Cerebellar nuclear complex (tissue), 1 donor: ENCODE measurements at places on chromosomes 4 and X.

DNA sequence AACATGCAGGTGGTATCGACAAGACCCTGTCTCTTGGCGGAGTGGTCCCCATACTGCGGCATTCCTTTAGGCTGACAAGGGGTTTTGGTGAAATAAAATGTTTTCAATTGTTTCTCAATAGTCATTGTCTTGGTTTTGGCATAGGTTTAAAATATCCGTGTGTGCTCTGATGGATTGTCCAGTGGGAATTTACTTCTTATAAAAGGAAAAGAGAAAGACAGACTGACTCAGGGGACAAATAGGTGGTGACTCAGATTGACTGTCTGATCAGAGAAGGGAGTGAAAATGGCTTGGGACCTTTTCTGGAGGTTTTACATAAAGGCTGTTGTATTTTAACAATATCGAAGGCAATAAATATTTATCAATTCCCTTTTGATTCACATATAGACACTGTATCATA, 129.8 kb downstream of the SORBS2 start:
- no peak for DNase-seq

DNA sequence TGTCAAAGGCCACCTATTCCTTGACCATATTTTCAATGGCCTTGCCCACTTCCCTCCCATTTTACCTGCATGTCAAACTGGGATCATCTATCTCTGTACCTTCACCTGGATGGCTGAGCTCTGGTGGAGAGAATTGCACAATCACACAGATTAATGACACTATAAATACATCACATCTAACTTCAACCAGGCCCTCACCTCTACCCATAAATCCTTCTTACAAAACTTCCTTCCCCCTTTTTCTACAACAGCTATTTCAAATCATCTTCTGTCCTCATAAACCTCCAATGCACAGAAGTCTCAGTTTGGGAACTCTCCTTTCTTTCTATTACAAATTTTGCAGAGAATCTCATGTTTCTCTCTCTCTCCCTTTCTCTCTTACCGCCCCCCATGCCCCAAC, 9.2 kb downstream of the PALLD start:
- DNase-seq: no peak

GRCh38 chr4:153385784-153386183, 41.3 kb downstream of the MND1 start:
- DNase-seq: no peak

DNA sequence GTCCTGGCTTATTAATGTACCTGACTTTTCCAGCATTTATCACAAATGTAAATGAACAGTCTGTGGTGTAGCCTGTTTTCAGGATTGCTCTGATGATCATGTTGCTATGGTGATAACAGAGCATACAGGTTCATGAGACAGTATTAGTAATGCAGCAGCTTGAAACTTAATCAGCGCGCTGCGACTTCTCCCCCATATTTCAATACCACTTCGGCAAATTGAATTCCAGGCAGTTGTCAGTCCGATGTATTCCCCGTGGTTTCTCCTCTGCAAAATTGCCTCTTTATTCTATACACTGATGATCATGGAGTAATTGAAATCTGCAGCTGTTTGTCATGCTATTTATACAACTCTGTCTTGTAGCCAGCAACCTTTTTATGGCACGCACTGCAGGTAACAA, 239.3 kb downstream of the C4orf33 start:
- no peak for DNase-seq

DNA sequence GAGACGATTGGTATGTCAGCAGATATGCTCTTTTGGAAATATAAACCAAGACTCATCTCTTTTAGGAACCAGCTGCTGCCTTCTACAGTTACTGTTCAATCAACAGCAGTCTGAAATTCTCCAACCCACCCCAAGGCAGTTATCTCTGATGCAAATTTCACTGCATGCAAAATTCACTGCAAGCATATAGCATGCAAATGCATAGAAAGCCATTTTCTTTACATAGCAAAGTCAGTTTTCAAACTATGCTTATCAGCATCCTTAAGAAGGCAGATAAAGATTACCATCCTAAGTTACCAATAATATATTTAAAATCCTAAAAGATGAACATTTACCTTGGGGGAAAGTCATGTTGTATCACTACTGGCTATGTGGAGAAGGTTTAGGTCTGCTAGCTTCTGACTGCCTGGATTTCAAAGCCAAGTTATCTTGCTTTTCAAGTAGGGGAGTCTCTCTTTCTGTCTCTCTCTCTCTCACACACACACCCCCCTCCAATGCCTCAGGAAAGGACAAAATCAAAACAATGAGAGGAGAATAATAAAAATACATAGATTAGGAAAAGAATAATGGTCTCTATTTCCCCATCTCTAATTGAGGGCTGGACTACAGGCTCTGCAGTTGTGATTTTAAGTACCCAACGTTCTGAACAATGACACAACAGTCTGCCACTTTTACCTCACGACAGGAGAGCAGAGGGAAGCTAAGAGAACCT, 1.5 kb downstream of the NMU start:
- no peak for DNase-seq

- peak; percentile 31 for DNase-seq
These were observed 292.0 kb downstream of the CCSER1 start for GRCh38 chr4:90419124-90419711.

- DNase-seq: no peak
These were observed 82.1 kb downstream of the NHSL2 start for GRCh38 chrX:71992711-71993110.

DNA sequence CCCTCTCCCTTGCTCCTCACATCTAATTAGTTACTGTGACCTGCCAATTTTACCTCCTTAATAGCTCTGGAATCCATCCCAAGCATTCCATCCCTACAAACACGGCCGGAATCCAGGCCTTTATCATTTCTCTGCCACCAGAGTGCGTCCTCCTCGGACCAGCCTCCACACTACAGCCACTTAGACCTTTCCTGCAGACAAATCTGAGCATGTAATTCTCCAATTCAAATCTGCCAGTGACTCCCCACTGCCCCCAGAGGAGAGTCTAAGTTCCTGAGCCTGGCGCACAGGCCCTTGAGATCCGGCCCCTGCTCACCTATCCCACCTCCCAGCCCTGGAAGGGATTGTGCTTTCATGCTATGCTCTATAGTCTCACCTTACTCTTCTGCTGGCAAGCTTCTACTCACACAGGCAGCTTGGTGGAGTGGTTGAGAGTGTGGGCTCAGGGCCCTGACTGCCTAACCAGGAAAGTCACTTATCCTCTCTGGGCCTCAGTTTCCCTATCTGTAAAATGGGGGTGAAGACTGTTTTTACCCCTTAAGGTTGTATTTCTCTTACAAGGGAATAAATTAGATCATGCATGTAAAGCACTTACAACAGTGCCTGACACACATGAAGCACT, 31.2 kb downstream of the PJA1 start:
- no peak for DNase-seq

- DNase-seq: no peak
These were observed 131.4 kb downstream of the PTTG2 start for GRCh38 chr4:38091636-38092035.

GRCh38 chrX:40145001-40145922, 47.5 kb upstream of the BCOR start:
- no peak for DNase-seq

GRCh38 chrX:133918361-133918771, 67.0 kb downstream of the GPC3 start:
- DNase-seq: no peak

DNA sequence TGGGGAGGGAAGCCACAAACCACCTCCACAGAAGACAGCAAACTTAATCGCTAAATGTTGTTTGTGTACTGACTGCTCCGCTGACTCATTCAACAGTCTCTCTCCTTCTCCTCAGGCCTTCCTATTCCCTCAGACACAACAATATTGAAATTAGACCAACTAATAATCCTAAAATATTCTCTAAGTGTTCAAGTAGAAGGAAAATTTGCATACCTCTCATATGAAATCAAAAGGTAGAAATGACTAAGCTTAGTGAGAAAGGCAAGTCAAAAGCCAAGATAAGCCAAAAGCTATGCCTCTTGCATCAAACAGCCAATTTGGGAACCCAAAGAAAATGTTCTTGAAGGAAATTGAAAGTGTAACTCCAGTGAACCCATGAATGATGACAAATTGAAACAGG, 75.7 kb upstream of the ARHGAP24 start:
- no peak for DNase-seq

GRCh38 chrX:133983974-133984845, 1.2 kb downstream of the GPC3 start:
- DNase-seq: no peak

- DNase-seq: no peak
These were observed 49.4 kb upstream of the PRR32 start for GRCh38 chrX:126770179-126770578.

GRCh38 chr4:22268350-22269025, 247.4 kb downstream of the ADGRA3 start:
- no peak for DNase-seq

GRCh38 chr4:3527101-3527913, 4.9 kb downstream of the LRPAP1 start:
- DNase-seq: no peak

GRCh38 chr4:55215087-55215486, 89.7 kb upstream of the KDR start:
- no peak for DNase-seq

DNA sequence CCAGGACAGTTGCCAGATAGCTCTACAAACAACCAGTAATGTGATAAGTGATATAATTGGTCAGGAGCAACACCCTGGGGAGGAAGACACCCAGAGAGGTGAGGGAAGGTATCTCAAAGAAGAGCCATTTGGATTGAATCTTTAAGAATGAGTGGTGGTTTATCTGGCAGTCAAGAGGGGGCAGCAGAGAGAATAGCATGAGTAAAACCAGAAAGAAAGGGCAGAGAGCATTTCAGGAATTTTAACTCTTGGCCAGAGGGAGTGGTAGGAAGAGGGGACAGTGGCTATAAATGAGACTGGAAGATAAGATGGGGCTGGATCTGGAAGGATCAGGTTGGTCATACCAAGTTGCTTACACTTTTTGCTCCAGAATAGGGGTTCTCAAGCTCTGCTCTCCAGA, 5.9 kb upstream of the SEPTIN6 start:
- no peak for DNase-seq

DNA sequence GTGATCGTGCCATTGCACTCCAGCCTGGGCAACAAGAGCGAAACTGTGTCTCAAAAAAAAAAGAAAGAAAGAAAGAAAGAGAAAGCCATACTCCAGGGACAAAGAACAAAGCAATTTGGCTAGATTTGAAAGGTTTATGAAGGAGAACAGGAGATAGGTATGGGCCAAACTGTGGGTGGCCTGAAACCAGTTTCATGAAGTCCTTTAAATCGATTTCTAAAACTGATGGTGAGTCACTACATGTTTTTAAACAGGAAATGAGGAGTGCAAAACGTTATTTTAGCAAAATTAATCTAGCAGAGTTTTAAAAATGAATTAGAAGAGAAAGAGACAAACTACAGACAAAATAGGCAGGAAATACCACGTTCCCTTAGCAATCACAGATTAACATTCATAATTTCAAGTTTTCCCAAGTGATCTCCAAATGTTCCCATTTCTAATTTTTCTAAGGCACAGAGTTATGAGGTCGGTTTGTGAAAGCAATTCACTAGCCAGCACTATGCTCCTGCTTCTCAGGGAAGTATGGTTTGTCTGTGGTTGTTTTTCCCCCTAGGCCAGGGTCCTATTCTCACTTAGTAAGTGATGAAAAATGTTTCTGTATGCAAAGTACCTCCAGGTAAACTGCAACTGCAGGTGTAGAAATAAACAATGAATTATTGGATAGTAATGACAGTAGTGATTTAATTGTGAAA, 190.6 kb downstream of the PPP3CA start:
- DNase-seq: no peak

DNA sequence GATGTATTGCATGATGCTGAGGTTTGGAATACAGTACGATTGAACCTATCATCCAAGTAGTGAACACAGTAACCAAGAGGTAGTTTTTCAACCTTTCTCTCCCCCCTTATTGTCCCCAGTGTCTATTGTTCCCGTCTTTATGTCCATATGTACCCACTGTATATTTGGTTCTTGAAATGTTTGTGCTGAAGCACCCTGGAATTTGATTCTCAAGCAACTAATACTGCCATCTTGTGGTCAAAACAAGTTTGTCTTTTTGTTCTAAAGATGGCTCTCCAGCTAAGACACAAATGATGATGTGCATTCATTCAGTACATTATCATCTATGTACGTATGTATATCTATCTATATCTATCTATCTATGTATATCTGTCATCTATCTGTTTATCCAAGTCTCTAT, 33.5 kb upstream of the DCX start:
- no peak for DNase-seq

GRCh38 chrX:130261296-130261893, 7.3 kb downstream of the ZNF280C start:
- no peak for DNase-seq

DNA sequence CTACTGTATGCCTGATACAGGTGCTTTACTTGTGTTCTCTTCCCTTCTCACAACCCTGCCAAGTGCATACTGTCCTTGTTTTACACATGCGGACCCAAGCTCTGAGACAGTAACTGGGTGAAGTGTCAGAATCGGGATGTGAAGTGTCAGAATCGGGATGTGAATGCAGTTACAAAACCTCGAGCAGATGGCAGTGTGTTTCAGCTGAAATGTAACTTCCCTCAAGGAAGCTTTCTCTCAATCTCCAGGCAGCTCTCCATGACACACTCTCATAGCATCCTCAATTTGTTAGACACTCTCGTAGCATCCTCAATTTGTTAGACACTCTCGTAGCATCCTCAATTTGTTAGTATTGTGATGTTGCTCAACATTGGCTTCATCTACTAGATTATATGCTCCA, 1.1 kb upstream of the HPSE start:
- no peak for DNase-seq

DNA sequence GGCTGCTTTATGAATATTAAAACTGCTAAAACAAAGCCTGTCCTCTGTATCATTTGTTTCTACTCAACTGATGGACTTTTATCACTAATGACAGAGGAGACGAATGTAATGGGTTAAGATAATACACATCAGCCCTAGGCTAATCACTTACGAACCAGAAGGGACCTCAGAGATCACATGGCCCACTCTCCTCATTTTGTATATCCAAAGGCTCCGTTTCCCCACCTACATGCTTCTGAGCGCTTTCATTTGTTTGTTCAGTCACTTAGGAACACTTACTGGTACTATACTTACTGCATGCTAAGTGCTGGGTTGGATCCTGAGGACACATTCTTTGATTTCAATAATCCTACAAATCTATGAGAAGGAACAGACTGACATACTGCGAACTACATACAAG, 169.3 kb downstream of the CEP135 start:
- no peak for DNase-seq

GRCh38 chrX:152165033-152165743, 26.8 kb upstream of the MAGEA10 start:
- no peak for DNase-seq

GRCh38 chrX:41599507-41599906, 89.3 kb upstream of the GPR34 start:
- DNase-seq: no peak

GRCh38 chr4:153929675-153930074, 140.8 kb upstream of the SFRP2 start:
- DNase-seq: no peak

DNA sequence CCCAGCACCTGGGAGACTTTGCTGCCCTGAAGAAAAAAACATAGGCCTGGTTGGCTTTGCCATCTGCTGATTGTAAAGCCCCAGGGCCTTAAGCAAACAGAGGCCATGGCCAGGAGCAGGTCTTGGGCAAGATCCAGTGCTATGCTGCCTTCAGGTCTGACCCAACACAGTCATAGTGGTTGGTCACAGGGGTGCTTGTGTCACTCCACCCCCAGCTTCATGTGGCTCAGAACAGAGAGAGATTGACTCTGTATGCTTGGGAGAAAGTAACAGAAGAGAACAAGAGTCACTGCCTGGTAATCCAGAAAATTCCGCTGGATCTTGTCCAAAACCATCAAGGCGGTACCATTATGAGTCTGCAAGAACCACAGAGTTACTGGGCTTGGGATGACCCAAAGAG, 24.4 kb upstream of the SMARCA5 start:
- DNase-seq: no peak
